ENCODE measurements at places on chromosomes 16 and 17.

- DNase-seq = no peak
Measured at GRCh38 chr16:4612474-4612931, 2.2 kb downstream of the UBALD1 start.

DNA sequence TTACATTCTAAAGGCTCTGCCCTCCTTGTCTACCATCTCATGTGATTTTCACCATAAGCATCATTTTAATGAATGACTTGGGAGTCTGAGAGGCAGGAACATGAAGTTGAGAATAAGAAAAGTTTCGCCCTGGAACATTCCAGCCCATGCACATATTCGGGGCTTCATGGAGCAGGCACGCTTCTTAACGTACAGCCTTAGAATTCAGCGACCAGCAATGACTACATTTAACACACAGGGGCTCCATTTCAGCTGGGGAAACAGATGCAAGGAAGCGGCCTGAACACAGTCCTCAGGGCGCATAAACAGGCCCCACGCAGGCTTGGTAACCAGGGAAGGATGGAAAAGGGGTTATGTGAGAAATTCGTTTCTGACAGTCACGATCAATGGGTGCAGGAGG lies 357.4 kb downstream of the SLC39A11 start:
- no peak for DNase-seq

DNA sequence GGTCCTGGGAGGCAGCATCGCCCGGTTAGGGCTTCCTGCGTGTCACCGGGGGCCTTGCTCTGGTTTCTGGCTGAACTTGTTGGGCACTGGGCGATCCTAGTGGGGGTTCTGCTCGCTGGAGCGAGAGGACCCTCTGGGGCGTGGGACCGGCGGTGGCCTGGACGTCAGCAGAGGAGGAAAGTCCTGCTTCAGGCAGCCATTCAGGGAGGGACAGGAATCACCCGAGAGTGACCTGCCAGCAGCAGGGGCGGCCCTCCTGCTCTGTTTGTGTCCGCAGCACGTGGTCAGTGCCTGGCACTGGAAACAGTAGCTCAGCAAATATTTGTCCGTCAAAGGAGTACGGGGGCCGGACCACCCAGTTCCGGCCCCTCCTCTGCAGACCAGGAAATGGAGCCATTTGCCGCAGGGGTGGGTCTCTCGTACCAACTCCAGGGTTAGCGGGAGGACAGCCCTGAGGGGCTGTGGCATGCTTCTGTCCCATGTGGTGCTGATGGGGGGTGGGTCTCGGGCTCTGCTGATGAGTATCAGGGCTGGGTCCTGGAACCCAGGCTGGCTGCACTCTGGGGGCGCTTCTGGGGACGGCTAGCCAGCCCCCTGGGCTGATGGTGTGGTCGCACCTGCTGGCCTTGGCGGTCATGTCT lies 48.3 kb downstream of the BAIAP2 start:
- DNase-seq = no peak

- DNase-seq = peak; percentile 57
Measured at GRCh38 chr17:28405632-28406472, at the start of gene SLC46A1. TSS of gene SLC46A1 (minus strand) at chr17:28406212. CDS start at chr17:28406114, 98 bp downstream.

DNA sequence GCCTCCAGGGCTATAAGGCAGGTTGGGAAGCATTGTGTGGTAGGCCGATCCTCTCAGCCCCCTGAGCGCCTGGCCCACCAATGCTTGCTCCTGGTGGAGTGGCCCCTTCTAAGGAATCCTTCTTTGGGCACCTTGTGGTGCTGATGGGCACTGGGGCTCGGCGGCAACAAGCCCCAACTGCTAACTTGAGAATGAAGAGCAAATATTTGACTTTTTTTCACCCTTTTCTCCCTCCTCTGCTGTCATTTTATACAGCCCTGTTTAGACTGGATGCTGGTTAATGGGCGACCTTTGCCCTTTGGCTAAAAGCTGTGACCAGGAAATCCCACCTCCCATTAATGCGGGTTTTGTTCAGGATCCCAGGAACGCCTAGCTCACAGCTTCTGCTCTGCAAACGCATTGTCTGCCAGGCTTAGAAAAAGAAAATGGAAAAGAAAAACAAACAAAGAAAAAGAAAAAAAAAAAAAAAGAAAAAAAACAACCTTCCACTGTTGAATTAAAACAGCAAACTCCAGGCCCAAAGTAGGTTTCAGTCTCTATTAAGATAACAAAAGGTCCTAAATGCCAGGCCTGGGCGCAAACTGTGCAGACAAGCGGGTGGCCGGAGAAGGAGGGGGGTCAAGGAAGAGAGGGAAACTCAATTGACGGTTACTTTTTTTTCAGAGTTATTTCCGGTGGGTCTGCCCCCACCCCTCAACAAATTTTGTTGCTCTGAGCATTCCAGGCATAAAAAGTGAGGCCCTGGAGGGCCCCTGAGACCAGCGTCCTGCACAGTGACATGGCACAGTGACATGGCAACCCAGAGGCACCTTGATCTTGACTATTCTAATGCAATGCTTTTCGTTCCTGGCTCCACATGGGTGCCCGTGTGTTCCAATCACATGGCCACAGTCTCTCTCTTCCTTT lies 301.4 kb downstream of the MAF start:
- DNase-seq = no peak

- DNase-seq = no peak
Measured at GRCh38 chr17:63819585-63820537, 7.4 kb upstream of the PSMC5 start.

DNA sequence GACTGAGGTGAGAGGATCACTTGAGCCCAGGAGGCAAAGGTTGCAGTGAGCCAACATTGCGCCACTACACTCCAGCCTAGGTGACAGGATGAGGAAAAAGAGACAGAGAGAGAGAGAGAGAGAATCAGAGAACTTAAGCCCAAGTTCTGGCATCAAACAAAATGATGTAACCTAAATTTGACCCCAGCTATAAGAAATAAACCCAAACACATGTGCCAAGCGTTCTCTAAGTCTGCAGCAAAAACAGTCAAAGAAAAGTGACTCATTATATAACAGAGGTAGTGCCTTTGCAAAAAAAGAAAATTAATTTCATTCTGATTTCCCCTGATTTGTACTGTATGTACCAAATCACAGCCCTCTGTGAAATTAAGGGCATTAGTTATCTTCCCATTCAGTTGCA lies 89.5 kb downstream of the CDH11 start:
- DNase-seq = no peak

DNA sequence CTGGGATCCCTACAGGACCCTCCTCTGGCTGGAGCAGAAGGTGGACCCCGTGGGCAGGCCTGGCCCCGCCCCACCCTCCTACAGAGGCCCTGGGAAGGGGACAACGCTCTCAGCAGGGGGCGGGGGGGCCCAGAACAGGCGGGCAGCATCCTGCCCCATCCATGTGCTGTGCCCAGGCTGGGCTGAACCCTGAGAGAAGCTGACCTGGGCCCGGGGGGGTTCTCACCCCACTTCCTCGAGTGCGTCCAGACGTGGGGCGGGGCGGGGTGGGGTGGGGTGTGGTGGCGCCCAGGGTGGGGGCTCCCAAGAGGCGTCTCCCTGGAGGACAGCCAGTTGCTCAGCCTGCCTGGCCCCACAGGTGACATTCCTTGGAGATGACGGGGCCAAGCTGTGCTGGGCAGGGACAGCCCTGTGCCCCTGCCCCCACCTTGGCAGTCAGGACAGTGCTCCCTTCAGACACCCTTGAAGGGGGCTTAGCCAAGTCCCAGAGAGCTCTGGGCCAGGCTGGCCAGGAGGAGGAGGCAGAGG lies 390 bp upstream of the UNC13D start:
- DNase-seq = no peak

GRCh38 chr16:23009075-23009474 lies 140.2 kb downstream of the USP31 start:
- DNase-seq = no peak

DNA sequence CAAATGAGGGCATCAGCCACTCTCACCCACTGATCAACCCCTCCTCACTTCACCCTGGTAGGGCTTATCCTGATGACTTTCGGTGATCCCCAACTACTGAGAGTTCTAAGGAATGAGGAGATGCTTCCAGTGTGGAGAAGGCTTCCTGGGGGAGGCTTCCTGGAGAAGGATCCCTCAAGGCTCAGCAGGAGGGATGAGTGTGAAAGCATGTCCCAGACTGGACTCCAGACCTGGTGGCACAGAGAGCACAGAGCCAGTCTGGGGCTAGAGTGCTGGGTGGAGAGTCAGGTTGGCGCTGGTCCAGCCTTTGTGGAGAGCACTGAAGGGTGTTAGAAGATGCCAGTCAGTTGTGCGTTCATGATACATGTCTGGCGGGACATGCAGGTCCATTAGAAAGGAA lies 53.7 kb downstream of the PLD6 start:
- no peak for DNase-seq

DNA sequence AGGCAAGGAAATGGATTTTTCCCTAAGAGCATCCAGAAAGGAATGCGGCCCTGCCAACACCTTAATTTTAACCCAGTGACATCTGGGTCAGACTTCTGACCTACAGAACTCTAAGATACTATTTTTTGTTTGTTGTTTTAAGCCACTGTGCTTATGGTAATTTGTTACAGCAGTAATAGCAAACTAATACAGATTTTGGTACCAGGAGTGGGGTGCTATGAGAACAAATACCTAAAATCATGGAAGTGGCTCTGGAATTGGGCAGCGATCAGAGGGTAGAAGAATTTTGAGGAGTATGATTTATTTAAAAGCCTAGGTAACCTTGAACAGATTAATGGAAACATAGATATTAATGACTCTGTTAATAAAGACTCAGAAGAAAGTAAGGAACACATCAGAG lies 208.2 kb downstream of the ZNF423 start:
- no peak for DNase-seq

GRCh38 chr16:28326881-28327610 lies 34.7 kb downstream of the SBK1 start:
- DNase-seq = no peak

DNA sequence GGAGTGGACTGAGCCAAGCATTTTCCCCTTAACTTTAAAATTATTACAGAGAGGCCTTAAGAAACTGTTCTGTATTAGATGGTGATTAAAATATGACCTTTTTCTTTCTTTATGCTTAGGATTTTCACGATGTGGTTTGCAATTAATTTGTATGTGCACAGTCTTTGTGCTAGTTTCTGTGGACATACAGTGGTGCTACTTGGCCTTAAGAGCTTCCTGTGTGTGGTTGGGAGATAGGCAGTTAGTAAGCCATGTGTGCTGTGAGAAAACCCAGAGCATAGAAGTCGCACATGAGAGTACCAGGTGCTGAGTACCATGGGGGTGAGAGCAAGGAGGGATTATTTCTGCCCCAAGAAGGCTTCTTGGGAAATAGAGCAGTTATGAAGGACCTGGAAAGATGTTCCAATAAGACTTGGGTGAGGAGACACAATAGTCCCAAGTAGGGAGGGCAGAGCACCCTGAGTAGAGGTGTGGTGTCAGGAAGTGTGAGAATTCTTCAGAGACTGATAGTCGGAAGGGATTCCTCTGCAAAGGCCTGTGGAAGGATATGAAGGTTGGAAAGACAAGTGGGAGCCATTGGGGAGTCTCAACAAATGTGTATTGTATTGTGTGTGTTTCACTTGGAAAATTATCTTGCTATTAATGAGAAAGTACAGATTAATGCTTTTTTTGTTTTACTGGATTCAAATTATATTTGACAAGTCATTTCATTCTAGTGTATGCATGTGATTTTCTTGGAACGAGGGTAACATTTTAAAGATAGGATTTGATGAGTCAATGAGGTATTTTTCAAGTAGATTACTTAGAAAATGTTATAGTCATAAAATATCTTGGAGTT lies 239.9 kb downstream of the PRKCA start:
- DNase-seq = no peak

DNA sequence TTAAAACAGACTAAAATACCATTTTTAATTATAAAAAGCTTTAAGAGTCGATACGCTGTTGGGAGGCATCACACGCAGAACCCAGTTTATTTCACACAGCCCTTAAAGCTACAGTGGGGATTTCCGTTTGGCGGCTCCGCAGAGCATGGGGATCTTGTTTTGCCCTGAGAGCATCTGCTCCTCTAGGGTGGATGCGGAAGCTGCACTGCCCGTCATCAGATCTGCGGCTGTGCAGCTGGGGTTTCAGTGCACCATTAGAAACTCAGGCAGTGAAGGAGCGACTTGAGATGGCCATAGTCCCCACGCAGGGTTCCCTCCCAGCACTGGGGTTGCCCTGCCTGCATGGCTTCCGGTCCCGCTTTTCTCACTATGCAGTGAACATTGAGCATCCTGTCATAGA lies 62.2 kb upstream of the CHMP6 start:
- DNase-seq = no peak

DNA sequence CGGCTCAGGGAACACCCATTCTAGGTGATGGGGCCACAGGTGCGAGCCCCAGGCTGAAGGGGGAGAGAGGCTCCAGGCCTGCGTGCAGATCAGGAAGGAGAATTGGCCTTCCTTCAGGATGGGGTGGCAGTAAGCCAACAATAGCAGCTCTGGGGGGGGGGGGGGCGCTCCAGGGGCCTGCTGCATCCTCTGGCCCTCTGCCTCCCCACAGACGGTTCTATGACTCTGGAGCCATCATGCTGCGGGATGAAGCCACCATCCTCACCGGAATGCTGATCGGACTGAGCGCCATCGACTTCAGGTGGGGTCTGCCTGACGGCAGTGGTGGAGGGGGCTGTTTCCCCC lies 6.1 kb downstream of the RUNDC3A start:
- DNase-seq = no peak

DNA sequence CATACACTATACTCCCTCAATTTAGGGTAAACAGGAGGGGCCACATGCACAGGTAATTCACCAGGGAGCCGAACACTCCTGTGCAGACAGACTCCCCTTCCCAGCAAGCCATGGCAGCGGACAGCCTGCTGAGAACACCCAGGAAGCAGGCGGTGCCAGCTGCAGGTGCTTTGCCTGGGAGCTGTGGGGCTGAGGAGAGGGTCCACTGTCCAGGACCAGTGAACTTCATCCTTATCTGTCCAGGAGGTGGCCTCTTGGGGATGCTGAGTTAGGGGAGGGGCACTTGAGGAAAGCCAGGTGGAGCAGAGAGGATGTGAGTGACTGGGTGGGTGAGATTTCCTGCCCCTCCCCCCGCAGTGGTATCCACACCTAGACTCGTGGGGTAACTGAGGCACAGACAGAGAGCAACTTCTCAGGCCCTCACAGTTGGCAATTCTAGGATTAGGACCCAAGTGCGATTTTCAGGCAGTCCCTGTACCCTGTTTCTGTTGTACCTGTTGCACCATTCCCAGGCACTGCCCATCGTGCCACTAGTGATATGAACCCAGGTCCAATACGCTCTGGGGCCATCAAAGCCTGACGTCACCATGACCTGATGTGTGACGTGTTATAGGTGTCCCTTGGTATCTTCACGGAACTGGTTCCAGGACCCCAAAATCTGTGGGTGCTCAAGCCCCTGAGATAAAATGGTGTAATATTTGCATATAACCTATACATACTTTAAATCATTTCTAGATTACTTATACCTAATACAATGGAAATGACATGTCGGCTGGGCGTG lies 1.2 kb downstream of the GRN start:
- DNase-seq = no peak

GRCh38 chr16:79229361-79229760 lies 371.2 kb downstream of the MAF start:
- DNase-seq = no peak

- no peak for DNase-seq
Measured at GRCh38 chr17:4160294-4160859, 17.4 kb downstream of the CYB5D2 start.

GRCh38 chr17:13346996-13347762 lies 254.6 kb downstream of the HS3ST3A1 start:
- no peak for DNase-seq
